CD4-positive, alpha-beta T cell treated with Interleukin-2 at 100 ng/mL for 4 hours (primary cell): ENCODE measurements at places on chromosomes 7 and 10.

GRCh38 chr7:128884561-128885369 lies 22.1 kb downstream of the ATP6V1F start:
- no peak for DNase-seq

DNA sequence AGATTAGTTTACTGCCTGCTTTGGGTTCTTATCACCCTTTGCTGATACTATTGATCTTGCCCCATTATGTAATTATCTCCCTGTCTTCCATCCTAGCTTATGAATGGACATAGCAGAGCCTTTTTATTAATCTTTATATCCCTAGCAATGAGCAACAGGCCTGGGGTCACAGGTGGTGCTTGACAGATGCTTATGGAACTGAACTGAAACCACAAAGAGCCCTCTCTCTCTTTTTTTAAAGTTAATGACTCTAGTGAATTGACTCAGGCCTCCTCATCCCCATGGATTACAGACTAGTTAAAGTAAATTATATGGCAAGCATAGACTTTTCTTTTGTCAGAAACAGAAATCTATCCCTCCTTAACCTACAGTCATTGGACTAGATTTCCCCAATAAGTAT lies 265.2 kb downstream of the PHTF2 start:
- DNase-seq: no peak

GRCh38 chr7:44220046-44220357 lies 19.2 kb downstream of the YKT6 start:
- no peak for DNase-seq

DNA sequence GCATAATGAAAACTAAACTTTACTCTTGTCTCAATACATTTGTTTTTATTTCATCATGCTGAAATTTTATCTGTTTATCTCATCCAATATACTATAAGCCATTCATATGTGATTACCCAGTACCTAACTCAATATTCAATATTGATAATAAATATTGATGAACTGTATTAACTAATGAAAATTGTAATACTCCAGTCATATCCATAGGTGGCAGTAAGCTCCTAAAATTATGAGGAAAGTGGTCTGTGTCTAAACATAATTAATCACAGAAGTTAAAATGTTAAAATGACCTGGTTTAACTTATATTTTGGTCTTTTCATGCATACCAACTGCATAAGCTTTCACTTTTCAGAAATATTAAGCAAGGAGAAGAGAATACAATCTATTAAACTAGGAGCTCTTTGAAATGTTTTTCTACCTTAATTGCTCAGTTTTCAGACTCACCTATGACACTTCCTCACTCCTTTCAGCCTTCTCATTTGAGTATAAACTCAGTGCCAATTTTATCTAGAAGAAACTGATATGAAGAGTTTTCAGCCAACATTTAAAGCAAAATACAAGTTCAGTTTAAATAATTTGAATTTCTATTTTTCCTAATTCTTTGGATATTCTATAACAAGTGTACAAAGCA lies 30.5 kb upstream of the VWDE start:
- DNase-seq: no peak

- no peak for DNase-seq
Observed at GRCh38 chr10:55747244-55747643, 613.8 kb downstream of the ZWINT start.

GRCh38 chr7:47803846-47804245 lies 144.4 kb downstream of the PKD1L1 start:
- no peak for DNase-seq

DNA sequence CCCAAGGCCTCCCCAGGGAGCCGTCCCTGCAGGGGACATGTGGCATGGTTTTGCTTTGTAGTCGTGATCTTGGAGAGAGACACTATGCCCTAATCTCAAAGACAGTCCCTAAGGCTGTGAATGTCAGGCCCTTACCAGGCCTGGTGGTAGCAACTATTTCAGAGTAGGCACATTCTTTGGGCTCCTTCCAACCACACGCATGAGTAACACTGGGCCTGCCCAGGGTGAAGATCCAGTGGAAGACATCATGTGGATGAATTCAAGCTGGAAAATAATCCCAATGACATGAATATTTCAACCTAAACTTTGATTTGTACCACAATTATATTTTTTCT lies 39.5 kb upstream of the INSIG1 start:
- no peak for DNase-seq

DNA sequence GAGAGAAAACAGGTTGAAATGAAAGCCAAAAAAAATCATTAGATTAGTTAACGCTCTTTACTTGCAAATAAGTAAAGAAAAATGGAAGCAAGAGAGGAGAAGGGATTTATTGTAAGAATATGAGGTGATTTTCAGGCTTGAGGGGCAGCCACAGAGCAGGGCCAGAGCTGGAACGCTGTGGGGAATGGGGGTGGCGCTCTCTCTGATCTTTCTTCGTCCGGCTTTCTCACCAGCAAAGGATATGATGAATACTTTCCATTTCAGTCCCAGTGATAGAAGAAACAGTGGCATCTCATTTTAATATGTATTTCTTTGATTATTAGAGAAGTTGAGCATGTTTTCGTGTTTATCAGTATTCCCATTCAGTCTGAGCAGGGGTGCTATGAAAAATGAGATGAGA lies 112.2 kb downstream of the SKIDA1 start:
- no peak for DNase-seq
